ENCODE measurements at places on chromosomes 6 and 20.

- DNase-seq = no peak
Measured at GRCh38 chr6:16204653-16205376, 33.6 kb upstream of the GMPR start.

GRCh38 chr20:47796971-47797370 is 11.7 kb upstream of the SULF2 start:
- no peak for DNase-seq

DNA sequence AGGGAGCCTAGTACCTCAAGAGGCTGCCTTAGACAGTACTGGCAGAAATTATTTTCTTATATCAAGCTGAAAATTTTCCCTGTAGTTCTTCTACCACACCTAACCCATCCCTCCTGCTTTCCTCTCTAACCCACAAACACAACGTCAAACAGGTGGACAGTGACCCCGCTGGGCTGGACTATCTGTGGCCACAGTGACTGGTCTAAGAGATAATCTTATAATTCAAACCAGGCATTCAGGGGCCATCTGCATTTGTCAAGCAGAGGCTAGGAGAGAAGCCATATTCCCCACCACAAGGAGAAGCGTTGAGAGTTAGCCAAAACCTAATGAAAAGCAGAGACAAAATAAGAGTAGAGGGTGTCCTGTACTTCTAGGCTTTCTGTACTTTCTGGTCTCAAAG is 8.2 kb downstream of the HDDC2 start:
- no peak for DNase-seq

GRCh38 chr6:152112491-152113261 is 305.2 kb downstream of the ESR1 start:
- no peak for DNase-seq

DNA sequence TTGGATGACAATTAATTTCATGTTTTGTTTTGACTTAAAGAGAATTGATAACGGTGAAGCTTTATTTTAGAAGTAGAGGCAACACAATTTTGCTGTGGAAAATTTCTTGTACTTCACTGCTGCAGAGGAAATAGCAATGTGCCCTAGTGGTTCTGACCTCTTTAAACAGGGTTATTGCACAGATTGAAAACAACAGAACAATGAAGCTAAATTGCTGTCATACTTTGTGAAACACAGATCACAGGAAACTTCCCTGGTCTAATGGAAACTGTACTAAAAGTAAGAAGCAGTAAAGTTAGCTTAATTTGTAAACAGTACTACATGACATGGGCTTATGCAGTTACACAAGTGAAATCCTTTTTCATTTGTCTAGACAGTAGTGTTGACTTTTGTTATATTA is 31.3 kb downstream of the OR2A4 start:
- DNase-seq = no peak

- DNase-seq = no peak
Measured at GRCh38 chr6:98974309-98974708, 26.6 kb upstream of the FBXL4 start.

GRCh38 chr6:98641949-98642719 is 192.2 kb upstream of the POU3F2 start:
- DNase-seq = no peak

Data from stimulated activated CD8-positive, alpha-beta memory T cell treated with anti-CD3 and anti-CD28 coated beads, Interleukin-7, amount 100 ng/mL, for 4 hours (primary cell).